NCI-H1436 treated with DMSO at 0.1 percent for 48 hours (cell line): ENCODE measurements at places on chromosomes 4 and X.

- DNase-seq: no peak
Measured at GRCh38 chrX:143636831-143637230, 930 bp upstream of the SLITRK4 start.

- no peak for DNase-seq
Measured at GRCh38 chrX:38651625-38652601, 90.6 kb downstream of the TSPAN7 start.

GRCh38 chr4:548976-549375, 27.1 kb downstream of the TMEM271 start:
- DNase-seq: no peak

DNA sequence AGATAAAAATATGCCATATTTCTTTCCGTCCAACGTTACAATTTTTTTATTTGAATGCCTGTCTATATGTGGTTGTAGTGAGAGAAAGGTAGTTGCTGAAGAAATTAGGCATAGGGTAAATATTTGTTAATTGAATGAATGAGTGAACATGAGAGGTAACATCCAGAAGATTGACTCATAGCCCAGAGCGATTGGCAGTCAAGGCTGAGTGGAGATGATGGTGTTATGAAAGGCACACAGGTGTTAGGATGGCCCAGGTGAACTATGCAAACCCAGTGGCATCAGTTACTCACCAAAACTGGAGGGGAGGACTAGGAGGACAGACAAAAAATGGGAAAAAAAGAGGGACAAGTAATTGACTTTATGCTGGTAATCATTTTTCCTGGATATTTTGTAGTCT, 31.7 kb upstream of the SPRY1 start:
- DNase-seq: no peak

DNA sequence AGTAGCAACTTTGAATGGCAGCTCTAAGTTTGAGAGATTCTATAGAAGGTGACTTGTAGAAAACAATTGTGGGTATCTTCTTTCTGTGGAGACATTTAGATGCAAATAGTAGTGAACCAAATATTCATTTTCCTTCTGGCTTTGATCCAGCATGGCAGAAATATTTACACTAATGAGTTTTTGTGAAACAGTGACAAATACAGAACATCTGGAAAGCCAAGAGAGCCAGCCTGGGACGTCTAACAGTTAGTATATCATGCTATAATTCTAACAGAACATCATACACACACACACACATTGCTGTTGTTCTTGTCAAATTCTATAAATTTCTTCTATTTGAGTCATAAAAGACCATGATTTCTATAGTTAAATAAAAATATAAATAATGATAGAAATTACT, 1777.9 kb downstream of the ARAP2 start:
- DNase-seq: no peak
